Colonic mucosa (tissue), 4 donors: ENCODE measurements at places on chromosomes 2 and 18. TPM values are rescaled to one million over a fixed set of nuclear protein-coding genes. Genes with fewer than 3 reads are reported as not detected.

GRCh38 chr2:60998628-60999545, 18.6 kb upstream of the PEX13 start:
- DNase-seq: no peak
- no peak overlapping the region for H3K4me3 ChIP-seq
- no peaks in the 10 kb centered on the region for H3K4me1 ChIP-seq
- H3K36me3 ChIP-seq: no peaks in the 10 kb centered on the region

The KIAA2012 gene
- not detected for total RNA-seq

GRCh38 chr2:236489895-236490404, 79.7 kb upstream of the ACKR3 start:
- H3K27ac ChIP-seq: no peak overlapping the region
- H3K36me3 ChIP-seq: no peaks in the 10 kb centered on the region
- no peak overlapping the region for H3K4me3 ChIP-seq
- no peak for DNase-seq

- no peak for DNase-seq
- H3K27me3 ChIP-seq: no peaks in the 10 kb centered on the region
- no peak overlapping the region for H3K27ac ChIP-seq
Observed at GRCh38 chr2:127103243-127104165, 3.5 kb downstream of the BIN1 start.

The GREB1L gene
- 0.58 TPM for total RNA-seq

The MOGAT1 gene
- 0.24 TPM for total RNA-seq

The DSC2 gene
- 184 TPM for total RNA-seq

- H3K4me1 ChIP-seq: peaks cover 5% of the 10 kb centered on the region
- H3K27ac ChIP-seq: no peak overlapping the region
- no peak for DNase-seq
- H3K36me3 ChIP-seq: no peaks in the 10 kb centered on the region
- H3K4me3 ChIP-seq: no peak overlapping the region
Observed at GRCh38 chr18:54209471-54210180, 14.8 kb downstream of the MBD2 start.

DNA sequence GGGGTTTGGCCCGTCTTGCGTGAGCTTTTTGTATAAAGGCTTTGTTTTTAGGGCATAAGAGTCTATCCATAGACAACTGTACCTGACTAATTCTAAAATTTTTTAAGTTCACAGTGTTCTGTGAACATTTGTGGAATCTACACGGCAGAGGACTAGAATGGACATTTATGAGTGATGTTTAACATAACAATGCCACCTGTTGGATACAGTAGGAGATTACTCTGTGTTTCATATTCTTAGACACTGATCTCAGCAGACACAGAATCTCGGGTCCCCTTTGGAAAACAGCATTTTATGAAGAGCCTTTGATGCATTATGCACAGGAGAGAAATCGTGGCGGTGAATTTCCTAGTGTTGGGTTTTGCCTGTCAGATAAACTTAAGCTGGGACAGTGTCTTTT, 752.2 kb downstream of the DPP10 start:
- no peaks in the 10 kb centered on the region for H3K4me1 ChIP-seq
- no peaks in the 10 kb centered on the region for H3K36me3 ChIP-seq
- no peak overlapping the region for H3K27ac ChIP-seq
- H3K27me3 ChIP-seq: no peaks in the 10 kb centered on the region
- no peak for DNase-seq

GRCh38 chr2:145687442-145688134, 1167.7 kb upstream of the ZEB2 start:
- no peak for DNase-seq
- H3K27me3 ChIP-seq: no peaks in the 10 kb centered on the region
- no peaks in the 10 kb centered on the region for H3K36me3 ChIP-seq
- no peak overlapping the region for H3K27ac ChIP-seq
- no peaks in the 10 kb centered on the region for H3K4me1 ChIP-seq
